ENCODE measurements at places on chromosomes 6 and 20. TPM values are rescaled to one million over a fixed set of nuclear protein-coding genes. Genes with fewer than 3 reads are reported as not detected.

GRCh38 chr6:137880746-137881521, 13.9 kb downstream of the TNFAIP3 start:
- no peak for DNase-seq

- DNase-seq: no peak
Measured at GRCh38 chr20:51097351-51098120, 74.6 kb upstream of the KCNG1 start.

DNA sequence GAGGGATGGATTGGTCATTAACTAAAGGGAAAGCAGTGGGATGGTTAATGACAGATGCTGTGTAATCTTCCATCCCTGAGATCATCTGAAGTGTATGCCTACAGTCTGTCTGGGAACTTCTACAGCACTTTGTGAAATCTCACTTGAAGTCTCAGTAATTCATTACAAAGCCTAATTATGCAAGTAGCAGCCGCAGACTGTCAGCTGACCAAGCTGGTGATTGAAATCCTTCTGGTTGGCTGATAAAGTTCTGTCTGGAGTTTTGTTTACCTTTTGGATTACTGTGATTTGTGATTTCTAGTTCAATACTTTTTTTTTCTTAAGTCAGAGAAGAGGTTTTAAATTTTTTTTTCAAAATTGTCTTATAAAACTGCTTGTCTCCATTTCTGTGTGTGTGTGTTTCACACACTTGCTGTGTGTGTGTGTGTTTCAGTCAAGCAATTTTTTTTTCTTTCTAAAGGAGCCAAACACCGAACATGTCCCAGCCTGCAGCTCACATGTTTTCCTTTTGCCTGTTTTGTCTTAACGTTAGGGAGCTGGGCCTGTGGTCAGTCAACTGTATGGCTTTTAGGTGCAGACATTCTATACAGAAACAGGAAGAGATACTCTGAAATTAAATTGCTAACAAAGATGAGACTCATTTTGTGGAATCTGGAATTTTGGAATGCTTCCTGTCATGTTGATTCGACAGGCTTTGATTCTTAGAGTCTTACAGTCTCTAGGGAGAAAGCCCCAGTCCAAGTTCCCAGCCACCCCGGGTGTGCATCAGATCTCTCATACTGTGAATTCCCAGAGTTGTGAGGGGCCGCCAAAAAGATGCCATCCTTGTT, 28.5 kb upstream of the ADGRF4 start:
- no peak for DNase-seq

DNA sequence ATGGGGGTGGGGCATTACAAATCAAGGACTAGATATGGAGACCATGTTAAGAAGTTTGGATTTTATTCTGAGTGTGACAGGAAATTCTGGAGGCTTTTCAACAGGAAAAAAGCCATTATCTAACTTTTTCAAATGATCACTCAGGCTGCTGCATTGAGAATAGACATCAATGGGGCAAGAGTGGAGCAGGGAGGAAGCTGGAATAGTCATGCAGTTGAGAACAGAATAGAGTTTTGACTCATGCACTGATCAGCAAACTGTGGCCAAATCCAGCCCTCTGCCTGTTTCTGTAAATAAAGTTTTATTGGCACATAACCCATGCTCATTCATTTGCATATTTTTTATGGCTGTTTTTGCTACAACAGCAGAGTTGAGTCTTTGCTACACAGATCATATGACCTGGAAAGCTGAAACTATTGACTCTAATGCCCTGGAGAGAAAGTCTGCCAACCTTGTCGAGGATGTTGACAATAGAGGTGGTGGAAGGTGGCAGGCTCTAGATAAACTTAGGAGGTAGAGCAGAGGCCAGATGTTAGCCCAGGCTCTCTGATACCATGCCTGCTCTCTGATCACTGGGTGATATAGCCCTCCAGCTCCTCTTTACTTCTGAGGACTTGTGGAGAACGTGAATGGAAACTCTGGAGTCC, 441.8 kb downstream of the PTPRT start:
- DNase-seq: no peak

GRCh38 chr20:56423886-56424285, 11.8 kb downstream of the CASS4 start:
- no peak for DNase-seq

DNA sequence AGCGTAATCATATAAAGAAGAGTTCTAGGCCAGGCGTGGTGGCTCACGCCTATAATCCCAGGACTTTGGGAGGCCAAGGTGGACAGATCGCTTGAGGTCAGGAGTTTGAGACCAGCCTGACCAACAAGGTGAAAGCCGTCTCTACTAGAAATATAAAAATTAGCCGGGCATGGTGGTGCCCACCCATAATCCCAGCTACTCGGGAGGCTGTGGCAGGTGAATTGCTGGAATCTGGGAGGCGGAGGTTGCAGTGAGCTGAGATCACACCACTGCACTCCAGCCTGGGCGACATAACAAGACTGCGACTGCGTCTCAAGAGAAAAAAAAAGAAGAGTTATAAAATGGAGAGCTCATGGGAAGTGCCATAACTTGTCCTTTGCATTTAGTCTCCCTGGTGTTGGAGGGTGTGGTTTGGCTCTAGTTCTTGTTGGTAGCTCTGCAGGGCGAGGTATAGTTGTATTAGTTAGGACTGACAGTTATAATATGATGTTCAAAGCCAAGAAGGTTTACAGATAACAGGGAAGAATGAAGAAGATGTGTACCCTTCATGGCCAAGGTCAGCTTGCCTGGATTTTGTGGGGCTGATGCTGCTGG, 54.8 kb downstream of the UTRN start:
- no peak for DNase-seq

DNA sequence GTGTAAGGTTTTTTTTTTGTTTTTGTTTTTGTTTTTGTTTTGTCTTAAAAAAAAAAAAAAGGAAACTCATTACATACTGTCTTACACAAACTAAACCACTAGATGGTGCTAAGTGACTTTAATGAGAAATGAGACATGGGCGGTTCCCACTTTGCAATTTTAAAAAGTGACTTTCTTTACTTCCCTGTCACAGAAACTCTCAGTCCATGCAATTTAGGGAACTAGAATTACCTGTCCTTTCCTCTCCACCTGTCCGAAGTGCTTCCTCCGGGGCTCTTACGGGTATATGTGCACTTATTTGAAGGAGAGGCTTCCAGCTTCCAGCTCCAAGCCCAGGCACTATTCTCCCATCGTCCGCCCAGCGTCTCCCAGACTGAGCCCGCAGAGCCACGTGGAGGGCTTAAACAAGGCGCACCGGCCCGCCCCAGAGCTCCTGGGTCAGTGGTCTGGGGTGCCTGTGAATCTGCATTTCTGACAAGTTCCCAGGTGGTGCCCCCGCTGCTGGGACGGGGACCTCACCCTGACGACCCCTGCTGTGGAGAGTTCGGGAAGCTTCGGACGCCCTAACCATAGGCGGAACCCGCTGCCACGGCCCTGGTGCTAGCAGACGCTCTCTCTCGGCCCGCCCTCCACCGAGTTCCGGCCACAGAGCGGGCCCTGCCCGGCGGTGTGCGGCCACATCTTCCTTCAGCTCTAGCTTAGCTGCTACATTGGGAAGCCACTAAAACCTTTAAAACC, 26.1 kb downstream of the BFSP1 start:
- DNase-seq: peak; percentile 77

DNA sequence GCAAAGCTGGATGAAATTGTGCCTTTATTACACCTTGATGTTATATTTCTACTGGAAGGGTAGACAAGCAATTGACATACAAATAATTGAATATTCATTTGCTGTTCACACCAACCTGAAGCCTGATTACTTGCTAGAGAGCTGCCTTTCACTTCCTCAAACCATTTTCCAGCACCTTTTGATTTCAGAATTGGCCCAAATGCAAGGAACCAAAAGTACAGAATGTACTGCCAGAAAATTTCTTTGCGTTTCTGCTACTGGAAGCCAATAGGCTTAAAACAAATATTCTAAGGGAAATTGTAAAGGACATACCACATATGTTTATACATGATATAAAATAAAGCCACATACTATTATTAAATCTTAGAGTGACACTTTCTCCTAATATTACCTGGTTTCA, 94.5 kb downstream of the RFPL4B start:
- DNase-seq: no peak

- peak; percentile 14 for DNase-seq
Measured at GRCh38 chr6:39055661-39056060, 7.1 kb downstream of the GLP1R start.

GRCh38 chr20:34115232-34115631, 3.2 kb upstream of the EIF2S2 start:
- no peak for DNase-seq

DNA sequence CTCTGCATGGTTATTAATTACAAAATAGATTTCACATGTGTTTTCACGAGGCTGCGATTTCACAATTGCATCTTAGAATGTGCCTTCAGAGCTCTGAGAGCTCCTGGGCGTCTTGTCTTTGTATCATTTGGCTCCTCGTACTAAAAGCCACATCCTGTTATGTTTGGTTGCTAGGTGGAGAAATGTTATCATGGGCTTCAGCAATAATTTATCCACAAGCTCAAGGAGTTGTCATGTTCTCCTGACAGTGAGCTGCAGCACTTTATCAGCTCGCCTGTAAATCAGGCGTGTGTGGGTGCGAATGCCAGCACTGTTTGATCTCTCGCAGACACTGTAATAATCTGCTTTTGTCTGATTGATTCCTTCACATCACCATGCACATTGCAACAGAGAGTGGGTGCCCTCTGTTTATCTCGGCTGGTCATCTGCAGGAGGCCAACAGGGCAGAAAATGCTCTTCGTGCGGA, 218.6 kb upstream of the ZFP64 start:
- DNase-seq: peak; percentile 47

- no peak for DNase-seq
Measured at GRCh38 chr6:13872681-13873080, 52.1 kb upstream of the RNF182 start.

DNA sequence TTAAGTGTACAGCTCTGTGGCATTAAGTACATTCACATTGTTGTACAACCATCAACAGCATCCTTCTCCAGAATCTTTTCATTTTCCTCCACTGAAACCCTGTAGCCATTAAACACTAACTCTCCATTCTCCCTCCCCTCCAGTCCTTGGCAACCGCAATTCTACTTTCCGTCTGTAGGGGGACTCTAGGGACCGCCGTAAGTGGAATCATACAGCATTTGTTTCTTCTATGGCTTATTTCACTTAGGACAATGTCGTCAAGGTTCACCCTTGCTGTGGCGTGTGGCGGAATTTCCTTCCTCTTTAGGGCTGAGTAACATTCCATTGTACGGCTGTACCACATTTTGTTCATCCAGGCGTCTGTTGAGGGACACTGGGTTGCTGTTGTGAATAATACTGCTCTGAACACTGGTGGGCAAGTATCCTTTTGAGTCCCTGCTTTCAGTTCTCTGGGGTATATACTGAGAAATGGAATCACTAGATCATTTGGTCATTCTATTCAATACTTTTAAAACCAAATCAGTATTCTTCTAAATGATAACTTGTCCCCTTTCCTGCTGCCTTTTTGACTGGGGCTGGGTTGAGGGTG, 50.7 kb downstream of the PPP1R3G start:
- no peak for DNase-seq

DNA sequence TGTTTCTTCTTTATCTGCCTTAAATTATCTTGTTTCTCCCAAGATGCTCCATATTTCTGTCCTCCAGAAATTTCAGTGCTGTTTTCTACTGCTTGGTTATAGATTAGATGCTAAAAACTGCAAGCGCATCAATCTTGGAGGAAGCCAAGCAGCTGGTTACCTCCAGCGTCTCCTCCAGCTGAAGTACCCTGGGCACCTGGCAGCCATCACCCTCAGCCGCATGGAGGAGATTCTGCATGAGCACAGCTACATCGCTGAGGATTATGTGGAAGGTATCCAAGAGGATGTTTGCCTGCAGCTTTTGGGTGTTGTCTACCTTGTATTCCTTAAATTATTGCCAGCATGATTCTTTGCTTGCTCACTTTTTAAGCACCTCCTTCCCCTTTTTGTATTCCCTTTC, 3.8 kb downstream of the ACTR5 start:
- DNase-seq: no peak

GRCh38 chr6:163974322-163974721, 559.8 kb downstream of the QKI start:
- DNase-seq: no peak

- DNase-seq: peak; percentile 82
Measured at GRCh38 chr6:34154668-34155447, 9.0 kb upstream of the GRM4 start.

DNA sequence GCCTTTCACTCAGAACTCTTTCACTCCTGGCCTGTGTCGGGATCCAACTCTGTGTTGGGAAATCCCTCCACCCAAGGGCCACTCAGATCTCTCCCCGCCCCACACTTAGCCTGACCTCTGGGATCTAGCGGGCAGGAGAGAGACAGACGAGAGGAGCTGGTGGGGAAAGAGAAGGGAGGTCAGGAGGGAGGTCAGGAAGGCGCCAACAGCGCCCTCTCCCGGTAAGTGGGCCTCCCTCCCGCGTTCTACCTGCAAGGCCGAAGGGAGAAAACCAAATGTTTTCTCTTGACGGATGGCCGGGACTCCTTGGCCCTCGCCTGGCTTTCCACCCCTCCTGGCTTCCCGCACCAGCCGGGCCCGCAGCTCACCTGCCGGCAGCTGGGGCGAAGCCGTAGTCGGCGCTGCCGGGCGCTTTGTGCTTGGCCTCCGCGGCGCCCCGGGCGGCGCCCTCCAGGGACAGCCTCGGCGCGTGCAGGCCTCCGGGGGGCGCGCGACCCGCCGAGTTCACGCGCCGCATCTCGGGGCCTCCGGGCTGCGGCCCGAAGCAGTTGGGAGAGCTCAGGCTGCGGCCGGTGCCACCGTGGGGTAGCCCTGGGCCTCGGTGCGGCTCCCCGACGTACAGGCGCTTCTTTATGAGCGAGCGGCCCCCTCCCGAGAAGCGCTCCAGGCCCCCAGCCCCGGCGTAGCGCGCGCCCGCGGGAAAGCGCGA, 38.2 kb downstream of the C6orf132 start:
- peak; percentile 89 for DNase-seq

DNA sequence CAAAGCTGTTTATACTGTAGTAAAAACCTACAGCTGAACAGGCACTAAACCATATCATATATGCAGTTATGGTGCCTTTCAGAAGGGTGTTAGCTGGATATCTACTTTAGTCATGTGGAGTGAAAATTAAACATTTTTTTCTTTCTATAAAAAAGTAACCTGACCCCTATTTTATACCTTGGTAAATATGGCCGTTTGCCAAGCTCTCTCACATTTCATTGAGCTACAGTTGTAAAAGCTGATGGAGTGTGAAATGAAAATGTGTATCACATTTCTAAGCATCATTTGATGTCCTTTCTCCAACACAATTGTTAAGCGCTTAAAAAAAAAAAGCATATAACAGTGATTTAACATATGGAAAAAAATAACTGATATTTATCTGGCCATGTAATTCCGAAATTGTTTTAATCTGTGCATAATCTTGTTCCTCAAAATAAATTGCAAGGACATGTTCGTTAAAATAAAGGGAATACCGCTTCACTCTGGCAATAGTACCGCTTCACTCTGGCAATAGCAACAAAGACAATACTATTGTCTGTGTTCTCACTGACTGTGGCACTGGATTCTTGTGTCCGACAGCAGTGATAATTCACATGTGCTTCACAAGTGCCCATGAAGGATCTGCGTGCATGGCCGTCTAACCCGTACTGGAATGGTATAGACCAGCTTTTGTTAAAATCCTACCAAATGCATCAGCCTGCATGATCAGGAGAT, 391.8 kb upstream of the SOX4 start:
- no peak for DNase-seq

GRCh38 chr6:157203764-157204163, 119.6 kb downstream of the TMEM242 start:
- no peak for DNase-seq

- no peak for DNase-seq
Measured at GRCh38 chr6:104705095-104705707, 154.5 kb downstream of the HACE1 start.

Gene HLA-DMB
- 14.7 TPM for total RNA-seq

Gene FAXC
- not detected for total RNA-seq

Gene NMBR
- not detected for total RNA-seq

Gene ENPP1
- 0.23 TPM for total RNA-seq

Gene GSTA1
- total RNA-seq: not detected

Gene CDH26
- total RNA-seq: 1.9 TPM

Gene ZSCAN9
- 9.7 TPM for total RNA-seq

Data from activated naive CD8-positive, alpha-beta T cell treated with anti-CD3 and anti-CD28 coated beads, Interleukin-2, amount 10 ng/mL, durations not matched to agents 7 days and 5 days (primary cell).